ENCODE measurements at places on chromosomes 7 and 10. TPM values are rescaled to one million over a fixed set of nuclear protein-coding genes. Genes with fewer than 3 reads are reported as not detected.

DNA sequence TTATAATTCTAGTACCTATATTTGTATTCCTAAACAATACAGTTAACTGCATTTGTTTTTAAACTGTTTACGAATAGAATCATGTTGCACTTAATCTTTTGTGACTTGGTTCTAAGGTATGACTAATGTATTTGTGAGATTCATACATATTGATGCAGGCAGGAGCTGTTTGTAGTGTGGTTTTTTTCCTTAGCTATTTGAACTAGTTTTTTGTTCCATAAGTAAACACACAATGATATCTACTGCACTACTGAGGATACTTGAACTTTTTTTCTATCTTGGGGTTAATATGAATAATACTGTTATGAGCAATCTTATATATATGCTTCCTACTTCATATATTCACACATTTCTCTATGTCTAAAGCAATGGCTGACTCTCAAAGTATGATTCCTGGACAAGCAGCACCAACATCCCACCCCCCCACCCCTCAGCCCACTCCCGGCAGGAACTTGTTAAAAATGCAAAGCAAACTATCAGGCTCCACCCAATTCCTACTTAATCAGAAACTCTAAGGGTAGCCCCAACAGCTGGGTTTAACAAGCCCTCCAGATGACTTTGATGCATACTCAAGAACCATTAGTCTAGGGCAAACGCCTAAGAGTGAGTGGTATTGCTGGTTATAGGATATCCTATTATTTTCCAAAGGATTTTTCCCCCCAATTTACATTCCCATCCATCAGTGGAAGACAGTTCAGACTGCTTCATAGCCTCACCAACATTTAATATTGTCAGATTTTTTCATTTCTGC, 25.8 kb downstream of the BRAF start:
- no peak for DNase-seq
- H3K27ac ChIP-seq: no peak overlapping the region
- no peaks in the 10 kb centered on the region for H3K27me3 ChIP-seq

DNA sequence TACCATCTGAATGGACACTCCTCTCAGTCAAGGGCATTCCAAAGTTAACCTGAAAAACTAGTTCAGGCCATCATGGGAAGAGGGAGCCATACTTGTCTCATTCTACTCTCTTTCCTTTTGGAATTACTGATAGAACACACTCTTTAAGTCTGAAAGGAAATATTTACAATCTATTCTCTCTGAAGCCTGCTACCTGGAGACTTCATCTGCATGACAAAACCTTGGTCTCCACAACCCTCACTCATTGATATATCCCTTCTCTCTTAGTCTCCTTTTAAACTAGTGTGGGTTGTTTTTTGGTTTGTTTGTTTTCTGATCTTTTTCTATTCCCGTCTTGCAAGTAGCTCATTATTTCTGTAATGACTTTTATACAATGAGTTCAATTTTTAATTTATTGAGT, 169.5 kb downstream of the C1GALT1 start:
- no peaks in the 10 kb centered on the region for H3K27me3 ChIP-seq
- H3K4me3 ChIP-seq: no peak overlapping the region
- no peak for DNase-seq
- H3K36me3 ChIP-seq: no peaks in the 10 kb centered on the region
- H3K27ac ChIP-seq: no peak overlapping the region

DNA sequence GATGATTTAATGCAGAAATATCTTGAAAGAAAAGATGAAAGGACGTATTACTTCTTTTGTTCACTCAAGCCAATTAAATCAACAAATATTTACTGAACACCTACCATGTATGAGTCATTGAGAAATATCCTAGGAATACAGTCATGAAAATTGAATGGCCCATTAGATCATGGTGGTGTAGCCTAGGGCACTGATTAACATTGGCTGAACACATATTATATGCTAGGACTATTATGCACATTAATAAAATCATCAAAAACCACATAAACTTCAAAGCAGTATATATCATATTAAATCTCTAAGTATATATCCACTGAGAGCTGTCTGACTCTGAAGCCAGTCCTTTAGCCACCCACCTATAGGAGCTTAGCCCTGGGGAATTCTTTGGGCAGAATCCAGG, 41.8 kb downstream of the FAM204A start:
- no peak for DNase-seq
- no peak overlapping the region for H3K4me3 ChIP-seq
- H3K4me1 ChIP-seq: no peaks in the 10 kb centered on the region
- H3K36me3 ChIP-seq: peaks cover 6% of the 10 kb centered on the region

DNA sequence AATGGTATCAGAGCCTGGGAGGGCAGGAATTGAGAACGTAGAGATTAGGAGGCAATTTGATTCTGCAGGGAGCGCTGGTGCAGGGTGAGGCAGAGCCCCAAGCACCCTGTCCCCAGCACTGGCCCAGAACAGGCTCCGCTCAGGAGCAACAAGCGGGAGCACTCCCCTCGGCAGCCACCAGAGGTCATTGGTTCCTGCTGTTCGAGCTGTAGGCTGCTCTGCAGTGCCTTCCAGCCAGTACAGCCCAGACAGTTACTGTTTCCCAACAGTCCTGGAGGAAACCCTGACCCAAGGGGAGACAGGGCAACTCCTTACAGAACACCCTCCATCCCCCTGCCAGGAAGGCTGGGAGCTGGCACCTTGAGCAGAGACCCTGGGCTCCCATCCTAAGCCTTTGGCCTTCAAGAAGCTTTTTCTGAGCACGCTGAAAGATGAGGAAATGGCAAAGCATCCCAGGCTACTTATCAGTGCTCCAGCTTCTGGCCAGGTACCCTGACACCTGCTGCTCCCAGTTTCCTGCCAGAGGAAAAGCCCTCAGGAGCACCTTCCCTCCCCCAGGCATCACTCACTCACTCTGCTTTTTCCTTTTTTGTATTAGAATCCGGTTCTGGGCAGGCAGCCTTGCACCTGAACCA, 71.2 kb upstream of the EFCAB10 start:
- no peak overlapping the region for H3K27ac ChIP-seq
- no peaks in the 10 kb centered on the region for H3K27me3 ChIP-seq
- H3K4me3 ChIP-seq: no peak overlapping the region
- no peaks in the 10 kb centered on the region for H3K36me3 ChIP-seq
- peak; percentile 88 for DNase-seq
- H3K4me1 ChIP-seq: peaks cover 28% of the 10 kb centered on the region

Gene CPXM2
- 9.7 TPM for total RNA-seq

Measured in upper lobe of right lung (tissue), 1 donor.